Activated CD4-positive, CD25-positive, alpha-beta regulatory T cell treated with anti-CD3 and anti-CD28 coated beads, Interleukin-2, amount 50 U/mL, for 24 hours (primary cell): ENCODE measurements at places on chromosomes 12 and 14.

DNA sequence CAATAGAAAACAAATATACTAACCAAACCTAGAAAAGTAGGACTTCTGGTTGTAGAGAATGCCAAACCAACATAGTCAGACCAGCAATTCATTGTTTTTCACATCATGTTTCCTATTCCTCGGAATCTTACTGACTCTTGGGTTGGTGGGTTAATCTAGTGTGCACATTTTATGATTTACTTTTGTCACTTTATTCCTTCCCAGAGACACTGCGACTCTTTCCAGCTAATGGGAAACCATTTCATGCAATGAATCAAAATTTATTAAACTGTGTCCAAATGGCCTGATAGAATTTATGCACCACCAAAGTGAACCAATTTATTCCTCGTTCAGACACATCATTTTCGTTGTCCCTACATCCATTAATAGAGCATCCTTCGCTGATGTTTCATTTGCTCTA is 464.9 kb downstream of the RPS29 start:
- no peak for ATAC-seq

- ATAC-seq: no peak
Observed at GRCh38 chr14:100858838-100859220, 32.9 kb downstream of the MEG3 start.

DNA sequence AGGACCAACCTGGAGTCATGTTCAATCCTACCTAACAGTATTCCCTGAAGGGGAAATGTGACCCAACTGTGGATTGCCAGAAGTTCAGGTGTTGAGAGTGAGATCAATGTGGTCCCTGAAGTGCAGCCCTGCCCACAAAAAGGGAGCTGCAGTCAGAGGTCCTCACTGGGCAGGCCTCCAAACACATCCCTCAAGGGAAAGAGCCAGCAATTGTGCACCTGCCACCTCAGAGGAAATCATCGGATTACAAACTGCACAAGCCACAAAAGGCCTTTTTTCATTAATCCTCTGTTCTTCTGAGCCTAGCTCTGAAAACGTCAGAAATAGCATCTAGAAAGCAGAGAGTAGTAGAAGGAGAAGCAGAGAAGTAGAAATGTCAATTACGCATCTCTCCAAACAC is 10.8 kb upstream of the MDM1 start:
- no peak for ATAC-seq

DNA sequence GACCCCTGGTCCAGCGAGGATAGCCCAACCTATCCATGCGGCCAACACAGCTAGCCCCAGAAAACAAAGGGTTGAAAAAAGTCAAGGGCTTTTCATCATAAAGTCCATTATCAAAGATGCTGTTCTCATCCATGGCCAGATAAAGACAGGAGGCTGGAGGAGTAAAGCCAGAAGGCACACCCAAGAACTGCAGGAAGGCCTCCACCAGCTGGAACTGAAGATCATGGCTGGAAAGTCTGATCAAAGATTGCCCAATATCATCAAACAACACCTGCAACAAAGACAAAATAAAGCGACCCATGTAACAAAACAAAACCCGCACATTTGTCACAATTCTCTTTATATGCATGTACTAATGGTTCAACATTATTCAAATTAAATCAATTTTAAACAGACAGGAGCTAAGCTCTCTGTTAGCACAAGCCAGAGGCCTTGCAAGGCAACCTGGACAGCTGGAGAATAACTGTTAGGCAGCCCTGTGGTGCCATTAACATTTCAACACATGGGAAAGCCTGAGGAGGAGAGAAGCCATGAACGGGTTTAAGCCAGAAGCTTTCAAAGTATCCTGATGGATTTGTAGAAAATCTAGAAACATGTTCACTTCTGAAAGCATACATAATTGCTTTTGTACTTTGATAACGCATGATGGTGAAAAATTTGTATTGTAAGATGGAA is 34.1 kb downstream of the PSMC1 start:
- no peak for ATAC-seq

- ATAC-seq: no peak
Observed at GRCh38 chr12:26345471-26346003, 150.2 kb downstream of the SSPN start.

DNA sequence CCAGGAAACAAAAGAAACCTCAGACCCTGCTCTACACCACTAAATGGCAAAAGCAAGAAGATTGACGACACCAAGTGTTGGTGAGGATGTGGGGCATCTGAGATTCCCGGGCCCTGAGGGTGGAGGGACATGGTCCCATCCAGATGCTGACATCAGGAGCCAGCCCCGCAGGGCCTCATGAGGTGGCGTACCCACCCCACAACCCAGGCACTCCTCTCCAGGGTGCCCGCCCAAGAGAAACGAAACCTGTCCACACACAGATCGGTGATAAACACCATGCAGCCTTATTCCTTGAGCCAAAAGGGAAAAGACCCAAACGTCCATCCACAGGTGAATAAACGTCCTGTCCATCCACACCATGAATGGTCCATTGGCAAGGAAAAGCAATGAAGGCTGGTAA is 54.8 kb upstream of the C14orf180 start:
- ATAC-seq: no peak

GRCh38 chr14:75631453-75631831 is 29.2 kb downstream of the ERG28 start:
- ATAC-seq: no peak

GRCh38 chr12:113014565-113014964 is 36.2 kb downstream of the OAS2 start:
- ATAC-seq: no peak

GRCh38 chr12:27319409-27319808 is 13.2 kb upstream of the BMAL2 start:
- no peak for ATAC-seq

GRCh38 chr12:96749999-96750398 is 157.1 kb upstream of the NEDD1 start:
- ATAC-seq: no peak

DNA sequence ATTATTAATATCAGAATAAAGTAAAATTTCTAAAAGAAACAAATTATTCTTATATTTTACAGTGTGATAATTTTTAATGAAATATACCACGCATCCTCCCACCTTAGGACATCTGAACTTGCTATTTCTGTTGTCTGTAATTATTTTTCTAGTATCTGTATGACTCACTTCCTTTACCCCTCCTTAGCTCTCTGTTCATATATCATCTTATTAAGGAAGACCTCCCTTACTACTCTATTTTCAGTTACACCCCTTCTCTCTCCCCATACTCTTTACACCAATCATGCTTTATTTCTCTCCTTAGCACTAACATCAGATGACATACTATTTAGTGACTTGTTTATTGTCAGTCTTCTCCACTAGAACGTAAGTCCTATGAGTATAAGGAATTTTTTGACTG is 34.2 kb upstream of the C12orf50 start:
- ATAC-seq: no peak

DNA sequence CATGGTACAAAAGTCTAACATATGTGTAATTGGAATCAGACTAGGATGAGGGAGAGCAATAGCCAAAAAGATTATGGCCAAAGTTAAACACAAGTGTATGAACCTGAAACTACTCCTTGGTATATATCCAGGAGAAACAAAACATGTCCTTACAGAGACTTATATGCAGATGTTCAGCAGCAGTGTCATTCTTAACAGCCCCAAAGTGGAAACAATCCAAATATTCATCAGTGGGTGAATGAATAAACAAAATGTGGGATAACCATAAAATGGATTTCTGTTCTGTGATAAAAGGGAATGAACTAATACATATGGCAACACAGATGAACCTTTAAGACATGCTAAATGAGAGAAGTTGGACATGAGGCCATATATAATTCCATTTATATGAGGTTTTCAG is 30.2 kb downstream of the PWP1 start:
- ATAC-seq: no peak

GRCh38 chr14:69017706-69018105 is 38.6 kb upstream of the ACTN1 start:
- no peak for ATAC-seq

DNA sequence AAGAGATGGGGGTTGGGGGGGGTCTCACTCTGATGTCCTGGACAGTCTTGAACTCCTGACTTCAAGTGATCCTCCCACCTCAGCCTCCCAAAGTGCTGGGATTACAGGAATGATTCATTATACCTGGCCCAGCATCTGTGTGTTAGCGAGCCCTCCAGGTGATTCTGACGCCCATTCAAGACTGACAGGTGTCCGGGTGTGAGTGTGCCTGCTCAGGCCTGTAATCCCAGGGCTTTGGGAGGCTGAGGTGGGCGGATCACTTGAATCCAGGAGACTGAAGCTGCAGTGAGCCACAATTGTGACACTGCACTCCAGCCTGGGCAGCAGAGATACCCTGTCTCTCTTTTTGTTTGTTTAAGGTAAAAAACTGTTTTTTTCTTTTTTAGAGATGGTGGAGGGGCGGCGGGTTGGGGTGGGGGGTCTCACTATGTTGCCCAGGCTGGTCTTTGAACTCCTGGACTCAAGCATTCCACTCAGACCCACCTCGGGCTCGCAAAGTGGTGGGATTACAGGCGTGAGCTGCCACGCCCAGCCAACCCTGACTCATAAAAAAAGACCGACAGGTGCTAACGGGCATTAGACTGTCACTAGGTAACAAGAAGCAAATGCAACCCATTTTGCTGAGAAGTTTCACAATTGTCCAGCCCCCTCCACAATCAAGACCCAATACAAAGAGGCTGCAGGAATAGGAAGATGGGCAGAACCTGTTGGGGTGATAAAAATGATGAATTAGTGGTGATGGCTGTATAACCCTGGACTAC is 4.7 kb downstream of the VSIG10 start:
- no peak for ATAC-seq
